ENCODE measurements at places on chromosomes 5 and 9.
A peak's percentile ranks its signal among the peaks of the same experiment; 100 is the strongest.

DNA sequence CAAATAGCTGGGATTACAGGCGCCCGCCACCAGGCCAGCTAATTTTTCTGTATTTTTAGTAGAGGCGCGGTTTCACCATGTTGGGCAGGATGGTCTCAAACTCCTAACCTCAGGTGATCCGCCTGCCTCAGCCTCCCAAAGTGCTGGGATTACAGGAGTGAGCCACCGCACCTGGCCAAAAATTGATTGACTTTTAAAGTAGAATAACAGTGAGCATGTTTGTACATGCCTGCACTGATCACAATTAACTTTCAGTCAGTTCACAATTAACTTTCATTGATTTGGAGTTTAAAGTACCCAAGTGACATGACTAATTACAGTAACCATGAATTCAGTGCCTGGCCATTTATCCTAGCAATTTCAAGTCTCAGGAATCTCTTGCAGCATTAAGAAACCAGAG is 61.3 kb downstream of the ANKH start:
- DNase-seq, result no peak

DNA sequence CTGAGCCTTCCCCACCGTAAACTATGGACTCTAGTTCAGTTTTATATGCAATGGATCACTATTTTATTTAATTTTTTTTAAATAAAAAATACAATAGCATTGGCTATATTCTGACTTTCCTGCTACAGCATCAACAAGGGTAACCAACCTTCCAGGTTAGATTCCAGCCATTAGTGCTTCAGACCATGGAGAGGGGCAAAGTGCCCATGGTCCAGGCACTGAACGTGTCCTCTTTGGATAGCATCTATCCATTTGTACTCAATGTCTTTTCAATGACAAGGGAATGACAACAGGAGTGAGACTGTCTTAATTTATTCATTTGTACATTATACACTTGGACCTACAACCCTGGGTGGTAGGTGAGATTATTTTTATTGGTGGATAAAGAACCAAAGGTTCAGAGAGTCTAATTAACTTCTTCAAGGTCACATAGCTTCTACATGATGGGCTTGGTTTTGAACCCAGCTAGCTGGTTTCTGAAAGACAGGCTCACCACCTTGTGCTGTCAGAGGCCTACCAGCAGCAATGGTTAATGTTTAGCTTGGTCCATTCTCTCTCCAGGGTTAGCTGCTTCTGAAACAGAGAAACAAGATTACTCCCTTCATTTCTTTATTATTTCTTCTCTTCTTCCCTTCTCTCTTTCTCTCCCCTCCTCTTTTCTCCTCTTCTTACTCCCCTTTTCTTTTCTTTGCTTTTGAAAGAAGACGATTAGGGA is 11.5 kb downstream of the TMEM171 start:
- DNase-seq, result no peak

DNA sequence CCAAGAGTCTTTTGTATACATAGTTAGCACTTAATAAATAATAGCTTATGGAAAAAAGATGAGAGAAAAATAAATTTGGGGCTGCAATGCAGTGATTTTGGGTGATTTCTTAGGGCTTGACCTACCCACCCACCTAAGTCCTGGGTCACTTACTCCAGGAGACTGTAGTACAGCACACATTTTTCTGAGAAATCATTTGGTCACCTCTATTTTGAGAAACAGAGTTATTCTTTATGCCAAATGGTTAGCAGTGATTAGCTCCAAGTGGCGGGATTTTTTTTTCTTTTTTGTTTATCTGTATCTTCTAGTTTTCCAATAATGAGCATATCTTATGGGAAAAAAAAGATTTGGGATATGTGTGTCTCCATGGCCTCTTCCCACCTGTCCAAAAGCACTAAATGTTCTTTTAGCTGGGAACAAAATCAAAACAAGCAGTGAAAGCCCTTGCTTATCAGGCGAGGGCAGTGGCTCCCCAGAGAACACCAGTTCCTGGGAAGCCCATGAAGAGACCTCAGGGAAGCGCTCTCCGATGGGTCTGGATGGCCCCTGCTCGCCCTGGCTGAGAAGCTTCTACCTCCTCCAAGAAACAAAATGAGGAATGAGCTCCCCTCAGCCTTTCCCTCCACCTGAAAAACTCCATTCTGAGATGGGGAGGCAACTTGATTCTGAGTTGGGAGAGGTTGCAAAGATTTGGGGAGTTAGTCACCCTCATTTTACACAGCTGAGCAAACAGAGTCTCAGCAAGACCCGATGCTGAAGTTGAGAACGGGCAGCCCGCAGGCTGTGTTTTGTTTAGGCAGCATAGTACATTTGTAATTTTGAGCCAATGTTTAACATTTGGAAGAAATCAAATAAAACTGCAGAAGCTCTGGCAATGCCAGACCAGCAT is 69.9 kb downstream of the CYFIP2 start:
- no peak for DNase-seq

DNA sequence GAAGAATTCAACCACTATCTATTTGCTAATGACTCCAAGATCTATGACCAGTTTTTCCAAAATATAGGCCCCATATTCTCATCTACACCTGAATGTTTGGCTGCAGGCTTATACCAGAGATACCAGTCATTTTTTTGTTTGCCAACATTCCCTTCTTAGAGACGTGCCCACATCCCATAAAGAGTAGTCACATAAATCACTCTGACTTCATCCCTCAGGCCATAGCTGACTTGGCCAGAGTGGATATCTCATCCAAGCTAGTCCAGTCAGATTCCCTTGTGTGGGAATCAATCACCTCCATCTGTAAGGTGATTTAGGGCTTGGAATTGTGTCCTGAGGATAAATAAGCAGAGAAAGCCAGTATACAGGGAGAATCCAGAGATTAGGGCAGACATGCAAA is 124.3 kb upstream of the SLC24A2 start:
- no peak for DNase-seq

GRCh38 chr9:86413971-86414880 is 60.0 kb upstream of the TUT7 start:
- DNase-seq, result no peak

DNA sequence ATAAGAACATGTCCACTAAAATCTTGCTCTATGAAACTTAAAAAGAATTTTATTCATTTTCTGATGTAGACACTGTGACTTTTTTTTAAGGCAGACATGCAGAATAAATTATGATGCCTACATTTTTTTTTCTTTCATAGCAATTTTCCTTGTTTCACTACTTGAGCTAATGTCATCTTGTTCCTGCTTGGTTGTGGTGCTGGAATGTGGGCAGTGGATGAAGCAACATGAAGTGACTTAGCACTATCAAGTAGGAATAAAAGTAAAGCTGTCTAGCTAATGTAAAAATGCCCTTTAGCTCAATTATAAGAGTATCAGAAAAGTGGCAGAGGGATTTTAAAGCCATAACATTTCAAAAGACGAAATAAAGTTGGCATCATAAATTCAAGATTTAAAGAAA is 191.0 kb downstream of the ADAMTS6 start:
- no peak for DNase-seq

DNA sequence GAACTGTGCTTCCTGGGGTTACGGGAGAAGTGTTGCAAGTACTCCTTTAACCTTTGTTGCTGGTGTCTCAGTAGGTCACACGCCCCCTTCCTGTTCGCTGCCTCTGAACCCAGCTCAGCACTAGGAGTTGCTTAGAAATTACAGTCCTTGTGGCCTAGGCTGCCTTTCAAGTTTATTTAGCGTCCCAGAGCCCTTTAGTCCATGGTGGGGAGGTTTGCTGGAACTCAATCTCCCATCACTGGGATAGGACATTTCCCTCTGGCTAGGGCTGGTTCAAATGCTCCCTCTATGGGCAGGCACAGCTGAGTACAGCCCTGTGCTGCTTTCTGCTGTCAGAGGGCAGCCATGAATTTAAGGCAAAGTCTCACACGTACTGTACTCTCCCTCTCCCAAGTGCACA is 4.7 kb downstream of the IFNA8 start:
- no peak for DNase-seq

- DNase-seq, result no peak
These were observed 6.1 kb downstream of the REEP2 start for GRCh38 chr5:138444774-138445546.

DNA sequence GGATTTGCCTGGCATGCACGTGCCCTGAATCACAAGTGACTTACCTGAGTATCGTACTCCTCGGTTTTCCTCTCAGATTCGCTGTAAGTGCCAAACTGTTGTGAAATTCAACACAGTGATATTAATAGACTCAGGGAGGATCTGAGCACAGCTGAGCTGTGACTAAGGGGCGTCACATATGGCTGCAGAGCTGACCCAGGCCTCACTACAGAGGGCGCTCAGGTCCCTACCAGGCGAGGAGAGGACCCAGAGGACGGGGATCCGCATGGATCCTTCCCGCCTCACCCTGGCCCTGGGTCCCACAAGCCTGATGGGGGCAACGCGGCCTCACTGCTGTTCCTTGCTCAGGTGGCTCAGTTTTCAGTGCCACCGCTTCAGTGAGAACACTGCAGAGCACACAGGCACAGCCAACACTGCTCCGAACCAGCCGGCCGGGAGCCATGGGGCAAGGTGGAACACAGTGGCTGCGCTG is 20.1 kb downstream of the CLPTM1L start:
- no peak for DNase-seq

GRCh38 chr5:96538808-96539250 is 105.8 kb upstream of the PCSK1 start:
- DNase-seq, result no peak

DNA sequence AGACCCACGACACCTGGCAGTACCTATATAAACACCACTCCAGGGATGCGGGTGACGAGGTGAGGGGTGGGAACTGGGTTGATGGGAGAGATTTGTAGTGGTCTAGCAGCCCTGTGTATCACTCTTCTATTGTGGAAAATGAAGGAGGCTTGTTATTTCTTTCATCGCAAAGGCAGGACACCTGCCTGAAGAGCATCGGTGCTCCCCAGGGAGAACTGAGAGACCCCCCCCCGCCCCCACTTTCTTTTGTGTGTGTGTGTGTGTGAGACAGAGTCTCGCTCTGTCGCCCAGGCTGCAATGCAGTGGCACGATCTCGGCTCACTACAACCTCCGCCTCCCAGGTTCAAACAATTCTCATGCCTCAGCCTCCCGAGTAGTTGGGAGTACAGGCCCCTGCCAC is 8.3 kb upstream of the WDR5 start:
- no peak for DNase-seq

DNA sequence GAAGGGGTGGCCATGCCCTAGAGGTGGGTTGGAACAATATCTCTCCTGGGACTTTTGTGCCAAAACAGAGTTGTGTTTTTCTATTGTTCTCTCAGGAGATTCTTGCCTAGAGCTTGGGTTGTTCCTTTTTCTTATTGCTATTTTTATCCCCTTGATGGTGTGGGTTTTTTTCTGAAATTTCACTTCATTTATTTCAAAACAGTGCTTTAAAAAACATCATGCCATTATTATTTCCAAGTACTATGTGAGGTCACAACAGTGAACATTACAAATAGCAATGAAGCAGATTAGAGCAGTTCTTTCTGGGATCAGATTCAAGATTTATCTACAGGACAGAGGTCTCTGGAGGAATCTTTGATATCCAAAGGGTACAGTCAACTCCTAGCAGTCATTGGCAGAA is 76.6 kb downstream of the ACTBL2 start:
- no peak for DNase-seq

GRCh38 chr5:119948162-119948561 is 318.8 kb downstream of the FAM170A start:
- no peak for DNase-seq

DNA sequence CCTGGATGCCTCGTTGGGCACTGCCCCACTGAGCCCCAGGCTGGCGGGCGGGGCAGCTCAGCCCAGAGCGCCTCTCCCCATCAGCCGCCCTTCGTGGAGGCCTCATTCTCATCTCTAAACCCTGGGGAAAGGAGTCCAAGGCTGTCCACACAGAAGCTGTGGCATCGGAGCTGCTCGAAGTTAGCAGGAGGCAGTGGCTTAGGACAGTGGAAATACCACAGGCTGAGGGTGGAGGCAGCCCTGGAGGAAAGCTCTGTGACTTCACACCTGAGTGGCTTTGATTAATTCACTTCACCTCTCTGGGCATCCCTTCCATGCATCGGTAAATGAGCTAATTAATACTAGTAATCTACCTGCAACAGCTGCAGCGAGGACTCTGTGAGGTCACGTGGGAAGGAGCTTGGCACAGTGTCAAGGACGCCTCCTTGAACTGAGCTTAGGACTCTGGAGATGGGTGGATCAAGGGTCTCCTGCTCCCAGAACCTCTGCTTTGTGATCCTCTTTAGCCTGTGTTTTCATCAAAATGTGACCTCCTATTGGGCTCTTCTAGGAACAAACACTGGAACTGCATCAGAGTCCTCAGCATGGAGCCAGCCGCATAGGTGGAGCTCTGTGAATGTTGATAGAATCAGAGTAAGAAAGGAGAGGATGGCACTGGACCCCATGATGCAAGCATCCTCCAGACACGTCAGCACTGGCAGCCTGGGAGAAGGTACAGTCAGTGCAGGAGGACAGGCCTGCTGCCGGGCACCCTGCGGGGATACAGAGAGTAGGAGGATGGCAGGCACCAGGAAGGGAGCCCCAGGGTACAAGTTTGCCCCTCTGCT is 842 bp upstream of the ANGPTL2 start:
- peak; percentile 82 for DNase-seq

DNA sequence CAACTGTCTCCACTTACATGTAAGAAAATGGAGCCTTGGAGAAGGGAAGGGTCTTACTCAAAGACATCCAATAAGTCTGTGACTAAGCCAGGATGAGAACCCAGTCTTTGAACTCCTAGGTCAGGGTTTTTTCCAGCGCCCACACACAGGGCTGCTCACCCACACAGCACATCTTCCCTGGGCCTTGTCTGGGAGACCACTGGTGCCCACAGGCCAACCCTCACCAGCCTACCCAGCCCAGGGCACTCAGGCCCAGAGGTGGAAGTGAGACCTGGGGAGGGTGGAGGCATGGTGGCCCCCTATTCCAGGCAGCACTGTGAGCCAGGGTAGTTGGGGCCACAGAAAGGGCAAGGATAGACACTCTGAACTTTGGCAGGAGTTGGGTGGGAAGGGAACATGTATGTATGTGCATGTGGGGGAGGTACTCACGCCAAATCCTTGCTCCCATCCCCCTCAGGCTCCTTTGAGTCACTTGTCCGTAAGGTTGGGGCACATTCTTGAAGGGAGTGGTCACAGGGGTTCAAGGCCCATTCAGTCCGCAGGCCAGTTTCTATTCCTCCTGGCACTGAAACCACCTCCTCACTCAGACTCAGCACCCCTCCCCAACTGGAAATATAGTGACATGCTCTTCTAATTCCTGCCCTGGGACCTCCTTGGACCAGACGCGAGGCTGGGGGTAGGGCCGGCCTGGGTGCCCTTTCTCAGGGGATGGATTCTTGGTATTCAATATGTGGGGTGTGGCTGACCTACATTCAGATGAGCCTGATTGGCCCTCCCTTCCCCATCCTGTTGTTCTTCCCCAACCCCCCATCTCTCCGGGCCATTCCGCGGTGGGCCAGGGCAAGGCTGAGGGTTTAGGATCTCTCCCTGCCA is 2.9 kb upstream of the SLC4A9 start:
- DNase-seq, result no peak

DNA sequence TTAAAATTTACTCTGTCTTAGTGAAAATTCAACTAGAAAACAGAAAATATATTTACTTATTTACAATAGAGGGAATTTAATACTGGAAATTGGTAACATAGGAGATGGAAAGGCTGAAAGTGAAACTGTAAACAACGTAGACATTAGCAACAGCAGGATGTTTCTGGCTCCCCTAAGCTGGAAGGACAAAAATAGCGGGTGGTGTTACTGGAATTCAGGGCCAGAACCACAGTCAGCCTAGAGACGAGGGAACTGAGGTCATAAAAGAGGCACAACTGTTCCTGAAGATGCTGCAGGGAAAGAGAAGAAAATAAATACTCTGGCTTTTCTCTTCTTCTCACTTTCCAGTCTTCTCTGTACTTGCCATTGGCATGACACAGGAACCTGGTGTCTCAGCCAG is 80.4 kb upstream of the NIPBL start:
- no peak for DNase-seq

GRCh38 chr5:1724822-1725602 is 74.6 kb downstream of the MRPL36 start:
- no peak for DNase-seq

- no peak for DNase-seq
These were observed 40.7 kb downstream of the TPD52L3 start for GRCh38 chr9:6368831-6369230.
